RPMI8226 (cell line): ENCODE measurements at places on chromosomes 7 and 10.

GRCh38 chr7:96303686-96304443, 18.0 kb downstream of the SLC25A13 start:
- no peak for DNase-seq

GRCh38 chr10:102702742-102703141, 11.5 kb downstream of the ARL3 start:
- DNase-seq = no peak

GRCh38 chr10:8137726-8138125, 83.2 kb downstream of the GATA3 start:
- DNase-seq = peak; percentile 15

DNA sequence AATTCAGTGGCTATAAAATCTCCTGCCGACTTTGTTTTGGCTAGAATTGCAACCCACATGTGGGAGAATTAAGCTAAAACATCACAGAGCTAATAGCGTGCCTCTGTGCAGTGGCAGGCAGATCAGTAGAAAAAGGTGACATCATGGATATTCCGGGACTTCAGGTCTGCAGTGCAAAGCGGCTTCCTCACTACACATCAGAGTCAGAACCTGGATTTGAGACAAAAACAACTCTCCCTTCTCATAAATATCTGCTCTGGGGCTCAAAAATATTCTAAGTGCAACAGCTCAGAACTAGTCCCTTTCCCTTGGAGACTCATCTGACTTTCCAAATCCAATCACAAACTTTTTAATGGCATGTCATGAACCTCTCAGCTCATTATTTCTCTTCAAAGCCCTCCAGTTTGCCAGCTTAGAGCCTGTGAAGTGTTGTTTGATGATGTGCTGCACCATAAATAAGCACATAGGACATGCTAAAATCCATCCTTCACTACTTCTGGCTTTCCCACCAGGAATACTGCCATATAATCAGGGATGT, 337.1 kb downstream of the RNLS start:
- DNase-seq = no peak

DNA sequence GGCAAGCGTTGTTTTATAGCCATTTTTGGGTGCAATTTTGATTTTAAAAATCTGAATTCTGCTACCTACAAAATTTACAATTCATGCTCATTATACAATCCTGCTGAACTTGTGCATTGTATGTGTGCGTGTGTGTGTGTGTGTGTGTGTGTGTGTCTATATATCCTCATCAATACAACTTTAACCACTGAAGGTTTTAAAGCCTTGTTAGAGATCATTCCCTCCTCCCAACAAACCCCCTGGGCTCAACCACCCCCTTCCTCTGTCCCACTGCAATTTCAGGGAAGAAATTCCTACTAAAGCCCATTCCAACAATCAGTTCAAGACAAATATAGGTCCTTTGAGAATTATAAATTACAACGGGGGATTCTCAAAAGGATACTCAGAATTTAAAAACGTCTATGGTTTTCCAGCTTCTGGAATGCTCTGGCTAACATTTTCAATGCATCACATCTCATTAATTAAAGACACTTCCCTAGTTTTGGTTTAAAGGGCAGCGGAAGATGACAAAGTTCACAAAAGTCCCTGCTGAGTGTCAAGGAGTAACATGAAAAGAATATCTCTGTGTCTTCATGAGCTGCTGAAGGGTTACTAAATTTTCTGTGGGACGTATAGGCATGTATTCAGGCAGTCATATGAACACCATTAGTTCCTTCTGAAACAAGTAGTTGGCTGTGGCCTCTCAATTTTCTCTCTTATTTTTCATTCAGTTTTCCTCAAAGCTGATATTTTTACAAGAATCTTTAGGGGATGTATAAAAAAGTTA, 889 bp upstream of the SEMA3A start:
- DNase-seq = no peak

- no peak for DNase-seq
Observed at GRCh38 chr7:91565499-91566401, 301.5 kb downstream of the FZD1 start.

GRCh38 chr7:88040694-88041093, 106.6 kb downstream of the ADAM22 start:
- DNase-seq = no peak

GRCh38 chr7:44219371-44220045, 18.7 kb downstream of the YKT6 start:
- DNase-seq = no peak

DNA sequence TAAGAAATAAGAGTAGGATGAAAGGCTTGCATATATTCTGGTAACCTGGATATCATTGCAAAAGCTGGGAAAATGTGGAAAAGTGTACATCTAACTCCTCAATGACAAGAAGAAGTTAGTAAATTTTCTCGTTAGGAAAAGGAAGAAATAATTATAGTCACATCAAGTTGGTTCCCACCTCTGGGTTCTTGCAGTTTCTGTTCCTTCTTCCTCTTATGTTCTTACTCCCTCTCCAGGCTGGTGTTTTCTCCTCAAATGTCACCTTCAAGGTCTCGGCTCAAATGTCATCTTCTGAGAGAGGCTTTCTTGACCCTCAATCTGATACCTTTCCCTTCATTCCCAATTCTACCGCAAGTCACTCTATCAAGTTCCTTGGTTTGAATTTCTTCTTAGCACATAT, 64.4 kb downstream of the ENTPD1 start:
- DNase-seq = no peak

DNA sequence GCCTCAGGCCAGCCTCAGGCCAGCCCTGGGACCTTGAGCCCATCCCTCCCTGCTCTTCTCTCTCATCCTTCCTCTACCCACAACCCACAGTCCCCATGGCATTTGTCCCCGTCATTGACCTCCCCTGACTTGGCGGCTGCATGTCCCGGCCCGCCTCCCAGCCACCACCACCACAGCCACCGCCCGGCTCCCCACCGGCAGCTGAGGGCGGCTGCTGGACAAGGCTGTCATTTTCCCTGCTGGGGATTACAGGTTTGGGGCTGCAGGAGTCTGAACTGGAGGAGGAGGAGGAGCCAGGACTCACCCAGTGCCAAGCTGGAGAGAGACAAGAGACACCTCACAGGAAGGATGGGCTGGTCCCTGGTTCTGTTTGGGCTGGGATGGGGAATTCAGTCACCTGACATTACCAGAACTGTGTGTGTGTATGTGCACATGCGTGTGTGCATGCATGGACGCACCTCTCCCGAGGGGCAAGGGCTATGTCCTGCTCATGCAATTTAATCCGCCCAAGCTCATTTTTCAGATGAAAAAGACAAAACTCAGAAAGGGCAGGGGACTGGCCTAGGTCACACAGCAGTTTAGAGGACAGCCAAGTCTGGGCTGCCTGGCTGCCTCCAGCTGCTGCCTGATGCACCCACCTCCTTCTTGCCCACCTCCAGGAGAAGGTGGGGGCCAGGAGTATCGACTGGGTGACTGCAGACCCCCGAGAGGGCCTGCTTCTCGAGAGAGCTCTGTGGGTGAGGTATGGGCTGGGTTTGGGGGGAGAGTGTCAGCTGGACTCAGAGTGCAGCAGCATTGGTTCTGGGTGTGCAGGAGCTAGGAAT, 113.1 kb downstream of the ZMIZ1 start:
- DNase-seq = no peak

DNA sequence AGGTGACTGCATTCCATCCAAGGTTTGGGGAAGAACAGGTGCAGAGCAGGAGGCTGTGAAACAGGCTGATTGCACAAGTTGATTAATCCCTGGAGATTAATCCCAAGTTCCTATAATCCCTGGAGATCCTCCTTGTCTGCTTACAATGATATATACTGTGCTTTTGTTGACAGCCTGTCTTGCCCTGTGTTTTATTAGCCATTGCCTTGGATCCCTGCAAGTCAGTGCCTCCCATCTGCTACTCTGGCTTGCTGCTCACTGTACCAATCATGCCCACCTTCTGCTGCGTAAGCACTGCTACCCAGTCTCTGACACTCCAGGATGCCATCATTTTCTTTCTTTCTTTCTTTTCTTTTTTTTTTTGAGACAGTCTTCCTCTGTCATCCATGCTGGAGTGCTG, 65.4 kb downstream of the ANKRD61 start:
- no peak for DNase-seq

GRCh38 chr7:123548406-123548805, 9.2 kb downstream of the NDUFA5 start:
- no peak for DNase-seq

DNA sequence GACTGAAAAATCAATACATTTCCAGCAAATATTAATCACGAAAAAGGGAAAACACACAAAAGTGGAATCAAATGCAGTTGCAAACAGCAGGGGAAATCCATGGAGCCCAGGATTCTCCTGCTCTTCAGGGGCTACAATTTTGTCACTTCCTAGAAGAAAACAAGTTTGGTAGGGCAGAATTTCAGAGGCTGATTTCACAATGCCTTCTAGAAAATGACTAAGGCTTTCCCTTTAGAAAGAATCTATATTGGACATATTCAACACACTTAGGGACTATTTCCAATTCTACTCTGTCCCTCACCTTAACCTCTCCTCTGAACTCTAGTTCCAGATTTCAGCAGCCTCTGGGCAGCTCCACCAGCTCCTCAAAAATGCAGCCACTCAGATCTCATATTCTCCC, 111.3 kb downstream of the HECTD2 start:
- DNase-seq = peak; percentile 33

DNA sequence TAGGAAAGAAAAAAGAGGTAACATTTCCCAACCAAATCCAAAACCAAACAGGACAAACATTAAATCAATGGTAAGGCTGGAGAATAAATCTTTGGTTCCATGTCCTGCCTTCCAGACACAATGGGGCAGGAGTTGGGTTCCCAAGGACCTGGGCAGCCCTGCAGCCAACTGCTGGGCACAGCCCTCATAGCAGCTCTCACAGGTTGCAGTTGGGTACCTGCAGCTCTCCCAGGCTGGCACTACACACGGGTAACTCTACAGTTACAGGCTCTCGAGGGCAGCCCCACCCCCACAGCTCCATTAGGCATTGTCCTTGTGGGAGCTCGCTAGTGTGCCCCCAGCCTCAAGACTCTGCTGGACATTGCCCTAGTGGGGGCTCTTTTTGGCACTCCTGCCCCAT, 7.5 kb downstream of the GRB10 start:
- no peak for DNase-seq

DNA sequence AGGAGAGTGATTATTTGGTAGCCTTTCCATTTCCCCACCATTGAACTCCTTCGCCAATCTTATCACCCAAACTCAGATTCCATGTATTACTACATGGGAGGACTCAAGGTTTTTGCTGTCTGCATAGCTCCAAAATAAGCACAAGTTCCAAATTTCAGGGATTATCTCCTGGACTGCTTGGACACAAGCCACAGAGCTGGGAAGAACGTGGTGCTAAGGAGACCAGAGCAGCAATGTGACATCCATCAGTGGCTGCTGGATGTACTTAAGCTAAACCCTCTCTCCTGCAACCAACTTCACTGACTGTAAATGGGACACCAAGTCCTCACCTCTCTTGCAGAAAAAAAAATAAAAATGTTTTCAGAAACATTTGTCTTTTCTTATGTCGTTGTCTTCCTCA, 56.3 kb downstream of the NRP1 start:
- no peak for DNase-seq

DNA sequence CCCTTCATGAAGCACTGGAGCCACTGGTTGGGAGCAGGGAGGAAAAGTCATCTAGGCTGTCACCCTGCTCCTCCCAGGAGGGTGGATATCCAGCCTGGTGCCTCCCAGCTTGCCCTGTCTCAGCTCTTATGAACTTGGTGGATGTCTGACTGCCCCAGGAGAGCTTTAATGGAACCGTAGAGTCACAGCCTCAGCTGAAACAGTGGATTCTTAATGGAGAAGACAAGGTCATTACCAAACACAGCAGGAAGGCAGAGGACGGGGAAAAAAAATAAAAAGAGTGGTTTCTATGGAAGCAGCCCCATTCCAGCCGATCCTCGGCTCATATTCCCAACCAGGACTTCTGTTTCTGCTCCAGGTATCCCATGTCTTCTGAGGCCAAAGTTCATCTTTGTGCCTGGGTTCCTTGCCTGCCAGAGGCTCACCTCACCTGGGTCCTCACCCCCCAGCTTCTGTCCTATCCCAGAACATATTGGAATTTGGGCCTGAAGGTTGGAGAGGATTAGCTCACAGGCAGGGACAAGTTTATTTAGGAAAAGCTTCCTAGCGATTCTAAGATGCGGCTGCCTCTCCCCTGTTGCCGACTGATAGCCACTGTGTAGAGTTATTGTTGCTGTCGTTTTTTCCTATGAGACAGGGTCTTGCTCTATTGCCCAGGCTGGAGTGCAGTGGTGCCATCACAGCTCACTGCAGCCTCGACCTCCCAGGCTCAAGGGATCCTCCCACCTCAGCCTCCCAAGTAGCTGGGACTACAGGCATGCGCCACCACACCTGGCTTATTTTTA, 15.6 kb downstream of the CCL26 start:
- no peak for DNase-seq

DNA sequence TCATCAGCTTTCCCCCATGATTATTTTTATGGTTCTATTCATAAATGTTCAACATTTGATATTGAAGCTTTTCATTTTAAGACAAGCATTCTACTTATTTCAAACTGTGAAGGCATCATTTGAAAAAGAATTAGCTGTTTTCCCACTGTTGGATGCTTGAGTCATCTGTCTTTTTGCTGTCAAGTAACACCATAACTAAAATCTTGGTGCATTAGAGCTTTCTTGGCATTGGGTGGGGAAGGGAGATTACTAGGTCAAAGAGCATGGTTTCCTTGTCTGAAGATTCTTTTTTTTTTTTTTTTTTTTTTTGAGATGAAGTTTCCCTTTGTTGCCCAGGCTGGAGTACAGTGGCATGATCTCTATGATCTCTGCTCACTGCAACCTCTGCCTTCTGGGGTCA, 68.5 kb downstream of the CTBP2 start:
- no peak for DNase-seq

- no peak for DNase-seq
Observed at GRCh38 chr10:14302035-14302434, 28.7 kb downstream of the FRMD4A start.

DNA sequence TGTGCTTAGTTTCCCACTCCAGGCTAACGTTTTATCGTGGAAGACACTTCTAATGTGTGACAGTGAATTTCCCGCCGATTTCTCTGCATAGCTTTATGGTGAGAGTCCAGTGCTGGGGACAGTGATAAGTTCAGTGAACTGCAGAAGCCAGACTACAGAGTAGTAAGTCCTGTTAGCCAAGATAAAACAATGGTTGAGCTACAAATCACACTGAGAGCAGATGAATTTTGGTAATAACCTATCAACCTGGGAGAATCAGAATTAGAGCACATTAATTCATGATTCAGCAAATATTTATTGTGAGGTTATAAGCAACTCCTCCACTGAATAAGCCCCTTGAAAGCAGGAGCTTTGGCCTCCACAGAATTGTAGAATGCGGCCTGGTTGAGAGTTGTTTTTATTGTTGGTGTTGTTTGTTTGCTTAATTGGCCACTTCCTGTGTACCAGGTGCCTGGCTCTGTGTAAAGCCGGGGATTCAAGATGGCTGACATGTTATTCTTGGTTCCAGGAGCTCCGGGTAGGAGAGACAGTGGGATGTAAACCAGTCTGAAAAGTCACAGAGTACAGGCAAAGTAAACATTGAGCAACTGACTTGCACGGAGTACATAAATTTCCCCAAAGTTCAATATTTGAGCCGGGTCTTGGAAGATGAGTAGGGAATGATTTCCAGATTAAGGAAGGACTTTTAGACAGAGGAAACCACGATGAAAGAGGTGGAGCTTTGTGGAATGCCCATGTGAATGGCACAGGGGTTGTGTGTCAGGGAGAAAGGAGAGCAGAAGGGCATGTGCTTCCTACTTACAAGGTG, 112.7 kb downstream of the SNX10 start:
- no peak for DNase-seq
